Spinal cord (tissue), 10 donors: ENCODE measurements at places on chromosomes 5 and 9. TPM values are rescaled to one million over a fixed set of nuclear protein-coding genes. Genes with fewer than 3 reads are reported as not detected.

GRCh38 chr9:113669522-113670115, 206.1 kb downstream of the RGS3 start:
- no peak for DNase-seq

DNA sequence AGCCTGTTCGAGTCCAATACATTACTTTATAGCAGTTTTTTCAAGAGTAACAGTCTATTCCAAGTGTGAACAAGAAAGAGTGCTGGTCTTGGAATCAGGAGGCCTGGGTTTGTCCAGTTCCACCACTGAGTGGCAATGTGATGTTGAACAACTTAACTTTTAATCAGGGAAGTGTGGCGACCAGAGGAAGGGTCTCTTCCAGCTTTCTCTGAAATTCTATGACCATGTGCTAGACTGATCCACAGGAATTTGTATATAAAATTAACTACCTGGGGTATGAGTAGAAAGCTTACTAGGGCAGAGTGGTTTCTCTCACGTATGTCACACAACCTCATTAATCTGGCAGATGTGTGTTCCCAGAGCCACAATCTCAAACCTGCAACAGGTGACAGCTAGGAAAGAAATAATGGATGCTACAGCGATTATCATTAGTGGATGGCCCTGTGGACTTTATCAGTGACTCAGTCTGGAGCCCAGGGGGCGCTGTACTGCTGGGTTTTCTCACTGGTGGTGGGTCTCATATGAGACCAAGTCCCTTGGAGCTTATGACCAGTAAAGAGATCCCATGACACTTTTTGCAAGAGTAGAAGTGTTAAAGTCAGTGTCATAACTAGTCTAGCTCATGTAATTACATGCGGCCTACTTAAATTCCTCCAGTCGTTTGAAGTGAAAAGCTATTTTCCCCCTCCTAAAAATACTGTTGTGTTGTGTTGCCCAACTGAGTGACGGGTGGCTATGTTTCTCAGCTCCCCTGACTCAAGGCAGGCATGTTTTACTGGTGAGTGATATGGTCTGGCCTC, 116.5 kb downstream of the GDNF start:
- no peak for DNase-seq

DNA sequence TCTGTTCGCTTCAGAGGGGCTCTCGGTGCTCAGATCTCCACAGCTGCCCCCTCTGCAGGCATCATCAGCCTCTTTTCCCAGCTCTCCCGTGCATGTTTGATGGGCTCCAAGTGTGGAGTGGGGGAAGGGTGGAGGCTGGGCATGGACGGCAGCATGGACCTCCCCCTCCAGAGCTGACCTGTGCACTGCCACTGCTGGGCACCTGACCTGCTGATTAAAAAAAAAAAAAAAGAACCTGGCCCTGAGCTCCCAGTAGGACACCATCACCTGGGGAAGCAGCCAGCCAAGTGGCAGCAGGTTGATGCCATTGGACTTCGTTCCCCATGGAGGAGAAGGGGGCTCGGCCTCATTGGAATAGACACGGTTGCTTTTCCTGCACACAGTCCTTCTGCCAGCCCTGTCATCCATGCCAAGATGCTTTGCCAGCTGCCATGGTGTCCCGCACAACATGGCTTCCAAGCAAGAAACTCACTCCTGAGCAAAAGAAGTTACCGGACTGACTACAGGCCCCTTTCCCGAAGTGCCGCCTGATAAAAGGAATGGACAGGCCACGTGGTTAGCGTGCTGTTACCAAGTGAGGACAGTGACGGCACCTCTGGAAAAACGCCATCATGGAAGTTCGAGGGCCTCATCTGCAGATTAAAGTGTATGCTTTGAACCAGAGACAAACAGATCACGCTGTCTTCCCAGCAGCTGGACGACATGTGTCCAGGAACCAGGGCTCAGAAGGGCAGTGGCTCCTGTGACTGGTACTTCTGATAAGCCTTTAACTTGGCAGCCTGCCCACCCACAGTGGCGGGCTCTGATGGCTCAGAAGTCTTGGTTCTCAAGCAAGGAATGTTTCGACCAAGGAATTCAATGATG, 14.7 kb upstream of the BRD3OS start:
- DNase-seq, result no peak

DNA sequence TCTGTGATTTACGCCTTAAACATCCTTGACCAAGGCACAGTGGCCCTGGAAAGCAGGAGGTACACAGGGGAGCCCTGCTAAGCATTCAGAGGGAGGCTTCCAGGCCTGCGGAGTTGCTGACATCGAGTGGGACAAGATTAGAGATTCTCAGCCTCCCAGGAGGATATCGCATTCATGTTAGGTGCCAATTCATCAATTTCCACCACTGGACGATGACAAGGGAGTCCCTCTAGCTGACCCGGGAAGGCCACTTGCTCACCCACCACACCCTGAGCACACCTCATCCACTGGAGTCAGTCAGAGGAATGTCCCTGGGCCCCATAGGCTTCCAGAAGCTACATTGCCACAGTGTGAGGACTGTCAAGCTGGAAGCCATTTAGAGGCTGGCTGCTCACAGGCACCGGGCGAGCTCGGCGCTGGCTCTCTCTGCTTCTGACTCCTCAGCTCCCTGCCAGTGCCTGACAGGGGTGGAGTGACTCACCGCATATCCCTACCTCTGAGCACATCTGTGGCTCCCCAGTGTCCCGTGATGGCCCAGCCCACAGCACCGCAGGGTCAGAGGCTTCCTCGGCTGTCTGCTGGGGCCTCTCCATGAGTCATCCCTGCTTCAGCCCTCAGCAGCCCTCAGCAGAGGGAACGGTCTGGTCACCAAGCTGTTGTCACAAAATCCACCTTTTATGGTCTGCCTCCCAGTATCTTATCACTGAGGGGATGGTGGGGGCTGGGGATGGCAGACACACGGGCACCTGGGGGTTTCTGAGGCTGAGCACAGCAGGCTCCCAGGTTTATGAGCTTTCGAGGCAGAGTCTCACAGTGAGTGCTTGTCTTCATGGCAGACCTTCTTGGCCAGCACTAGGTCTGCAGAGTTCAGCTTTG, 117.5 kb downstream of the ZNF608 start:
- no peak for DNase-seq

The AGPAT2 gene
- 8.7 TPM for total RNA-seq

The HEMGN gene
- 13.4 TPM for total RNA-seq

The C5orf58 gene
- total RNA-seq, result not detected

The GARIN3 gene
- total RNA-seq, result not detected

The ADRA1B gene
- total RNA-seq, result 3.2 TPM

The SHISAL2B gene
- total RNA-seq, result 0.72 TPM

The GABBR2 gene
- total RNA-seq, result 20.0 TPM

The FAT2 gene
- total RNA-seq, result 3.2 TPM
